NCI-H69 (cell line): ENCODE measurements at places on chromosomes 1 and 21.
A peak's percentile ranks its signal among the peaks of the same experiment; 100 is the strongest.

GRCh38 chr1:240517891-240518290 is 94.1 kb downstream of the GREM2 start:
- DNase-seq: no peak

DNA sequence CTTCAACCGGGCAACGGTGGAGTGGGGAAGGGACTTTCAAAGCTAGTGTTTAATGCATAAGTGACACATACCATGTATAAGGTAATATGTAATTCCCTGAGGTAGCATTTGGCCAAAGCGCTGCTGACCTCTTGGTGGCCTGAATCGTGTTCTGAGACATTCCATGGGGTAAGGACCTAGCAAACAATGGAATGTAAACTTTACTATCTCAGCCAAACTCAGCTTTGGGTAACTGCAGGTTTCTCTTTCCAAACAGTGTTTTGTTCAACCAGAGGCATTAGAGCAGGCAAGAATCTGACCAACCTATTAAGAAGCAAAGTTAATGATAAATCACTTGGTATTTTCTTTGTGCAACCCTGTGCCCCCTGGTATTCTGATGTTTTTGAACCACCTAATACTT is 22.0 kb downstream of the TGFB2 start:
- no peak for DNase-seq

- DNase-seq: no peak
These were observed 44.6 kb downstream of the WASF2 start for GRCh38 chr1:27445177-27445936.

- peak; percentile 10 for DNase-seq
These were observed 329.2 kb downstream of the TGFB2 start for GRCh38 chr1:218674280-218674773.

DNA sequence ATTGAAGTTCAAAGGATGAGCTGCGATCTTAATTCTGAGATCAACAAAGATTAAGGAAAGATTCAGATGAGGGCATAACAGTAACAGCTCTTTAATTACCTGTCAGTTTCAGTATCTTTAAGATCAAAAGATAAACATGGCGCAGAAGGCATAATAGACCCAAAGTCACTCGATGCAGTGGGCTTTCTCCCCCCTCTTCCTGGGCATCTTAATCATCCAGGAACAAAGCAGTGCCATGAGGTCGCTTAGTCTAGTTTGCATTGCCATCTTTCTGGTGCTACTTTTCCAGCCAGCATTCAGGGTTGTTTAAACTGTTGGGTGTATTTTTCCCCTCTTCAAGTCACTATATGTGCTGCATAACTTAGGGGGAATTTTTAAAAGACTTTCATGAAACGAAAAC is 72.3 kb downstream of the HUNK start:
- DNase-seq: no peak

- no peak for DNase-seq
These were observed 30.6 kb upstream of the C1orf185 start for GRCh38 chr1:51071291-51072042.

- peak; percentile 93 for DNase-seq
These were observed 516 bp downstream of the RCOR3 start for GRCh38 chr1:211259638-211260126.

DNA sequence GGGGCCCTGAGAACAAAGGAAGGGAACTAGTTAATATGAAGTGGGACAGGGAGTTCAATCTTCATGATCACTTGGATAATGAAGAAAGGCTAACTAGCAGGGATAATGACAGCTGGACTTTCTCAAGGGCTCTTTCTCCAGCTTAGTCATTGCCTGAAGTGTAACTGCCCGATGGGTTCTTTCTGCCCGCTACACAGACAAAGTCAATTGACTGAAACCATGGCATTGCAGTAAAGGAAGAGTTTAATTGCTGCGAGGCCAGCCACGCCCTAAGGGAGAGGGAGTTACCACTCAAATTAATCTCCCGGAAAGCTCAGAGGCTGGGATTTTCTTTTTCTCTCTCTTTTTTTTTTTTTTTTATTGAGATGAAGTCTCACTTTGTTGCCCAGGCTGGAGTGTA is 16.6 kb upstream of the SLC2A5 start:
- no peak for DNase-seq

- peak; percentile 86 for DNase-seq
These were observed at the start of gene ITPKB for GRCh38 chr1:226738995-226739695. ITPKB (minus strand) TSS chr1:226739282; CDS start chr1:226737458, 1,824 bp downstream.

GRCh38 chr1:213530611-213531320 is 457.0 kb upstream of the PROX1 start:
- no peak for DNase-seq

DNA sequence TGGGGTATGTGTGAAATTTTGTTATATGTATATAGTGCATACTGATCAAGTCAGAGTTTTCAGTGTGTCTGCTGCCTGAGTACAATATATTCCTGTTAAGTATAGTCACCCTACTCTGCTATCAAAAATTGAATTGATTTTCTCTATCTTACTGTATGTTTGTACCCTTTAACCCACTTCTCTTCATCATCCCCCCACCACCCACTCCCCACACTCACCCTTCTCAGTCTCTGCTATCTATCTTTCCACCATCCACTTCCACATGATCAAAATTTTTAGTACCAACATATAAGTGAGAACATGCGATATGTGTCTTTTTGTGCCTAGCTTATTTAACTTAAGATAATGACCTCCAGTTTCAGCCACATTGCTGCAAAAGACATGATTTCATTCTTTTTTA is 4.2 kb downstream of the LY9 start:
- no peak for DNase-seq
